ENCODE measurements at places on chromosomes 3 and 15.

GRCh38 chr15:78641749-78642275 is 802 bp upstream of the CHRNB4 start:
- DNase-seq = no peak

DNA sequence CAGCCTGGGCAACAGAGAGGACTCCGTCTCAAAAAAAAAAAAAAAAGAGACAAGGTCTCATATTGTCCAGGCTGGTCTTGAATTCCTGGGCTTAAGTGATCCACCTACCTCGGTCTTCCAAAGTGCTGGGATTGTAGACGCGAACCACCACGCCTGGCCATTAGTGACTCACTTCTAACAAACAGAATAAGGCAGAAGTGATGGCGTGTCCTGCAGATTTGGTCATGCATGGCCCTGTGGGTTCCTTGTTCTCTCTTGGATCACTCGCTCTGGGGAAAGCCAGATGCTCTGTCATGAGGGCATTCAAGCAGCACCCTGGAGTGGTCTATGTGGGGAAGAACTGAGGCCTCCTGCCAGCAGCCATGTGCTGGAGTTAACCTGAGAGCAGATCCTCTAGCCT is 27.4 kb upstream of the TJP1 start:
- no peak for DNase-seq

- DNase-seq = peak; percentile 77
Observed at GRCh38 chr3:62604298-62604697, 230.9 kb upstream of the FEZF2 start.

DNA sequence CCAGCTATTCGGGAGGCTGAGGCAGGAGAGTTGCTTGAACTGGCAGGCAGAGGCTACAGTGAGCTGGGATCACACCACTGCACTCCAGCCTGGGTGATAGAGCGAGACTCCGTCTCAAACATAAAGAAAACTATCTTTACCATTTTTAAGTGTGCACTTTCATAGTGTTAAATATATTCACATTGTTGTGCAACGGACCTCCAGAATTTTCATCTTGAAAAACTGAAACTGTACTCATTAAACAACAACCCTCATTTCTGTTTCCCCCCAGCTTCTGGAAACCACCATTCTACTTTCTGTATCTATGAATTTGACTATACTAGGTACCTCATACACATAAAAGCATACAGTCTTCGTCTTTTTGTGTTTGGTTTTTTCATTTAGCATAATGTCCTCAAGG is 375.1 kb downstream of the SHQ1 start:
- no peak for DNase-seq

GRCh38 chr15:28912422-28912821 is 26.6 kb downstream of the APBA2 start:
- DNase-seq = no peak

- no peak for DNase-seq
Observed at GRCh38 chr15:52180196-52180835, 10.9 kb downstream of the GNB5 start.

GRCh38 chr3:77309460-77309859 is 269.6 kb downstream of the ROBO2 start:
- no peak for DNase-seq

- DNase-seq = no peak
Observed at GRCh38 chr3:188562144-188562543, 408.2 kb downstream of the LPP start.

DNA sequence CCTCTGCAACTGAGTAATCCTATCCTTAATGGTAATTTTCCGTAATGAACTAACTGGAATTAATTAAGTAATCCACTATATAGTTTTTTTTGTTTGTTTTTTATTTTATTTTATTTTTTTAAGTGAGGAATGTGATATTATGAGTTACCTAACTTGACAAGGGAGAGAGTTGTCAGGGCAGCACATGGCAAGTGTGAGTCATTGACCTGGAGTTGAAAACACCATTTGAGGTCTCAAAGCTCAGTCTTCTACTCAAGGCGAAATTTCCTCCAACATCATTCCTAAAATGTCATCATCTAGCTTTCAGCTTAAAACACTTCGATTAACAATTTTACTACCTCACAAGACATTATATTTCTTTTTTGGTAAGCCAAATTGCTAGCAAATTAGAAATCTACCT is 87.8 kb downstream of the NECTIN3 start:
- no peak for DNase-seq

GRCh38 chr3:158205994-158206393 is 96.1 kb downstream of the RSRC1 start:
- no peak for DNase-seq

- DNase-seq = no peak
Observed at GRCh38 chr3:172447611-172448579, at the start of gene GHSR. Gene GHSR (minus strand): TSS chr3:172448456. CDS start chr3:172448413, 43 bp downstream.

- DNase-seq = no peak
Observed at GRCh38 chr15:61777689-61778088, 282.6 kb downstream of the VPS13C start.

DNA sequence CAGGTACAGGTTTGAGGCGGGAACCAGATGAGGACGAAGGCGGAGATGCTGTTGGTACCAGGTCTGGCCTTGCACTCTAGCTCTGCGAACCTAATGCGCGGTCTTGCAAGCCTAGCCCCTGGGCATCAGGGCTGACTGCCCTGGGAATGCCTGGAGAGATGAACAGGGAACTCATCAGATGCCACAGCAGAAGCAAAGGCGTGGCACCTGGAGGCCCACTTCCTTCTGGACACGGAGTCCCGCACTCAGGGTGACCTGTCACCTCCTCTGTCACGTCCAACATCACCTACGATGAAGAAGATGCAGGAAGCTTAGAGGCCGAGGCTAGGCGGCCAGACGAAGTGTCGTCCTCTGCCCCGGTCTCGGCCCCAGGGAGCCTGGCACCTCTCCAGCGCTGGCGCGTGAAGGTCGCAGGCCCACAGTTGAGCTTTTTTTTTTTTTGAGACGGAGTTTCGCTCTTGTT is 9.4 kb downstream of the RPLP1 start:
- no peak for DNase-seq

- DNase-seq = no peak
Observed at GRCh38 chr3:71051893-71052687, 531.4 kb downstream of the FOXP1 start.

DNA sequence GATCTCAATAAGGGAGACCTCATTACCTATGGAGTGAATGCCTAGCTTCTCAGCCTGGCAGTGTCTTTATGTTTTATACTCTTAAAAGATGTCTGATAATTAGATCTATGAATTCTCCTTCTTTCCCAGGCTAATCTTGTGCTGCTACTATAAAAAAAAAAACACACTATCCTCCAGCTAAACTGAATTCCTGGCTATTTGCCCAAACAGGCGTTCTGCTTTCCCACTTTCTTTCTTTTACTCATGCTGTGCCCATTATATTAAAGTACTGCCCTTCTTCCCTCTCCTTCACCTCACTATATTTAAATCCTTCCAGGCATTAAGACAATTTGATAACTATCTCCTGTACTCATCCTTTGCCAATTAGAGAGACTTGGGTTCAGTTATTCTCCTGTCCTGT is 1134.9 kb downstream of the ROBO2 start:
- DNase-seq = no peak

DNA sequence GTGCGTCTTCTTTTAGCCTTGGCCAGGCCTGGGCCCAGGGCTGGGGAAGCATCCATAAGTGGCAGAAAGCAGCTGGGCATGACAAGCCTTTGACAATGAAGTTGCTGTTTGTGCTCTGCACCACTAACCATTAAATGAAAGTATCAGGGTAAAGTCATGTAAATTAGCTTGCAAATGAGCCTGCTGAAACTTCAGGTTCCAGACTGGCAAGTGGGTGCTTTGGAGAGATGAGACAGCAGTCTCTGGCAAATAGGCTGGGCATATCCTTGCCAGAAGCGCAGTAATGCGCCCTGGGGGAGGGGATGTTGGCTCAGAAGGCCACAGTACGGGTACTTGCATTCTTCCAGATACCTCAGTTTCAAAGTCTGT is 40.7 kb downstream of the RAB6B start:
- no peak for DNase-seq

DNA sequence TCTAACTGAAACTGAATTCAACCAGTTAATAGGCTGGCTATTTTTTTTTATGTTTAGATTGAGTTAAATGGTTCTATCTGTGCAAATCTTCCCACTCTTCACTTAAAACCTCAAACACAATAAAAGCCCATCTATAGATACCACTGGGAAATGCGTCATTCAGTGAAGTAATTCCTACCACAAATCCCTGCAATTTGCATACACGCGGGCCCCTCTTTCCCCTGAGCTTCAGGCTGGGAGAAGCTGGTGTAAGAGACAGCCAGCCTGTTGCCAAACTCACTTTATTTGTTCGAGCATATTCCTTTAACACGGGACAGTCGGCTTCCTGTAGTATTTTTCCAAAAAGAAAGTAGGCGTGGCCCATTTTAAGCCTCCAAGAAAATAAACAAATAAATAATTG is 26.0 kb upstream of the MCTP2 start:
- no peak for DNase-seq

DNA sequence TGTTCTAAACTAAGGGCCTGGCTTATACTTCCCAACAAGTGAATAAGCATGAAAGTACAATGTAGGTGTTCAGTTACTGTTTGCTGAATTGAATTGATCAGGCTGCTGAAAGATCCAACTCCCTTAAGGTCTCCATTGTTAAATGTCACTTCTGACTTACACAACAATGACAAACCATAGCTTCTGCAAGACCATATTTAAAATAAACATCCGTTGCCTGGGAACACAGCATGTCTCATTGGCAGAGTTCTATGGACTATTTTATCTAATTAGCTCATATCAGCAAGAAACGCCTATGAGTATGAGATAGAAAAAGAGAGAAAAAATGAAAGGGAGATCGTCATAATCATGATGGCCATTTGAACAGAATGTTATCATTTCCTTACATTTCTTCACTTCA is 605.4 kb downstream of the FGF12 start:
- no peak for DNase-seq

GRCh38 chr3:171311784-171312183 is 148.4 kb downstream of the TNIK start:
- no peak for DNase-seq

- DNase-seq = no peak
Observed at GRCh38 chr15:88491158-88491557, 23.6 kb downstream of the MRPS11 start.

DNA sequence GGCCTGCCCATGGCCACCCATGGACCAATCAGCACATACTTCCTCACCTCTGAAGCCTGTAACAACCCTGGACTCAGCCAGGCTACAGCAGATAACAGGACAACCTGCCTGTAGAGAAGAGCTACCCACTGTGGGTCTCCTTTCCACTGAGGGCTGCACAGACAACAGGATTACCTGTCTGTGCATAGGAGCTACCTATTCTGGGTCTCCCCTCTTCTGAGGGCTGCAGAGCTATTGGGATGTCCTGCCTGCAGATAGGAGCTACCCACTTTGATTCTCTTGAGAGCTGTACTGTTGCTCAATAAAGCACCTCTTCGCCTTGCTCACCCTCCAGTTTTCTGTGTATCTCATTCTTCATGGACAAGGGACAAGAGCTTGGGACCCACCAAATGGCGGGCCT is 23.8 kb upstream of the CHST2 start:
- DNase-seq = no peak

DNA sequence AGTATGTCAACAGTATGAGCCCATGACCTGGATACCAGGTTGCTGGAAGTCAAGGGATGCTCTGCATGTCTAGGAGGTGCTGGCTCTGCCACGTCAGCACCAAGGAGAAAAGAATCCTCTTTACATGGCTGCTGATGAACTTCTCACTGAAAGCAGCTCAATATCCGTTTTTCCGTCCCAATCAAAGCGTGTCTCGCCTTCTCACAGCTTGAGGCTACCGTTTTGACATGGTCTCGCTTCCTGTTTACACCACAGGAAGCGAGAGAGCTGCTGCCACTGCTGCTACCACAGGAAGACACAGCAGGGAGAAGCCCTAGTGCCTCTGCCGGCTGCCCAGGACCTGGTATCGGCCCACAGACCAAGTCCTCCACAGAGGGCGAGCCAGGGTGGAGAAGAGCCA is 27.3 kb downstream of the STARD5 start:
- peak; percentile 36 for DNase-seq

DNA sequence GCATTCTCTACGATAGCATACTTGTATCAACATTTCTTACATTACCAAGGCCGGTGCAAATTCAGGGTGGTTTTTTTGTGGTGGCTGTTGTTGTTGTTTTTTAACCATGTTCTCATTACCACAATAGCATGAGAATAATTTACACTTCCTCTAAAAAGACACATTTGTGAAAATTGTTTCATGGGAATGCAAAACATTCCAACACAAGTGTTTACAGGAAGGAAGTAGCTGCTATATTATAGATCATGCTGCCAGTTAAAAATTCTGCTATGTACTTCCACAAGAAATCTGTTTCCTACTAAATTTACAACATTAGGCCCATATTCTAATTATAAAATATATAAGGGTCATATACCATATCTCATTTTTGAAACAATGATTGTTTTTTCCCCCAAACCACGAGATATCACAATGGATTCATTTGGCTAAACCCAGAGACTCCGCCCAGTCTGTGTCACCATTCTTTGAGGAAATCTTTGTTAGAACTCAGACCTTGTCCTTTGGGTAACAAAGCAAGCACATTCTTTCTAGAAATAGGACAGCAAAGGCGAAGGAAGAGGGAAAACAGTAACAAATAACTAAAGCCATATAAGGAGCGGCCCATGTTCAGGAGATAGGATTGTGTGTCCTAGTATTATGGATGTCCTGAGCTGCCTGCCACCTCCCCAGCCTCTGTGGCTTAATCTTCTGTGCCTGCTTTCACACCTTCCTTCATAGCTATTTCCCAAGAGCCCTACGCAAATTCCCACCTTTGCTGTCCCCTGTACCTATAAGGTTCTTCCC is 60.1 kb downstream of the UACA start:
- peak; percentile 55 for DNase-seq

- no peak for DNase-seq
Observed at GRCh38 chr15:68700455-68701123, 120.1 kb downstream of the ANP32A start.

DNA sequence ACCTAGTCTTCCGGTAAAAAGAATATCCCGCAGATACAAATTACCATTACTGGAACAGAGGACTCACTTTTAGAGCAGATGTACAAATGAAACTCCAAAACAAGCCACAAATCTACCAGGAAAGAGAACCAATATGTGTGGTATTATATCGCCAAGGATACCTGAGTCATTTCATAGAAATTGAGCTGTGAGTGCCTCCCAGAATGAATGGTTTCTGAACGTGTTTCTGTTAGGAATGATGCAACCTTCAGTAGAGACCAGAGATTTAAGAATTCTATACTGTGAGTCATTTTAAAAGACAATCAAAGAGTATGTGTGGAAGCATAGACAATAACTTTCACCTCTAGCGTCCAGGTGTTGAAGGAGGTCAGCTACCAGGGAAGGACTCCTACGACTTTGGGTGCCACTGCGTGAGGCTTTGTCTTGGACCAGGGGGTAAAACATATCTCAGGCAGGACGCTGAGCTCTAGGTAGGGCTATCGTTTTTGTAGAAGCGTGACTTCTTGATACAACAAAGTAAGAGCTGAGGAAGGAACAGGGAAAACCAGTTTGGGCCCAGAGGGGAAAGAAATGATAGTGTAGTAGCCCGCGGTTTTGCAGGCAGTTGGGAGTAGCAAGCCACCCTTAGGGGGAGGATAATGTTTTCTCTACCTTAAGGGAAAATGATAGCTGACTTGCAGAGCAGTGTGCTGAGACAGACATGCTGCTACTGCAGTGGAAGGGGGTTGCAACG is 210.4 kb downstream of the TP63 start:
- no peak for DNase-seq

GRCh38 chr3:106309274-106309673 is 440.5 kb upstream of the CBLB start:
- DNase-seq = no peak

Measured in SW 1271 (cell line).